Suppressor macrophage (primary cell): ENCODE measurements at places on chromosomes 7 and 10.

DNA sequence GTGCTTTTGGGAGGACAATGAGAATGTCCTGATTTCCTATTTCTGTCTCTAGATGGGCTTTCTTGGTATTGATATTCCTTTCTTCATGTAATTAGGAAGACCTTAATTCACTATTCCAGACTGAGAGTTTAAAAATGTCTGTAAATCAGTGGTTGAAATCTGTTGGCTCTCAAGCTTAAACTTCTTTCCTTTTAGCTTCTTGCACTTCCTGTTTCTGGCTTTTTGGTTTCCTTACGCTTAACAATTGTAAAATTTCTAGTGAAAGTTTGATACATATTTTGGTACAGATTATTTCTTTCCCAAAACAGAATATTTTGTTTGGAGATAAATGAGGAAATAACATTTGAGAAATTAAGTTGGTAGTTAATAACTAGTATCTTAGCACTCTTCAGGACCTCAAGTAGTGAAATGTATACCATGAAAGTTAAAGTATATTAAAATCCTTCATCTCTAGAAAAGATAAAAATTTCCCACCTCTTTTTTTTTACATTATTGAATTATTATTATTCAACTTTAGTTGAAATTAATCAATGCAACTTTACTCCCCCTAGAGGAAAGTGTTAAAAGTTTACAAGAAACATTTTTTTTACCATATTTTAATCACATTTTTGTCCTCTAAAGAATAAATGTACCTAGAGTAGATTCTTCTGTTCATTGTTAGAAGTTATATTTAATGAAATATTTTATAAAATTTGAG is 137.2 kb downstream of the PHTF2 start:
- peak; percentile 24 for DNase-seq

DNA sequence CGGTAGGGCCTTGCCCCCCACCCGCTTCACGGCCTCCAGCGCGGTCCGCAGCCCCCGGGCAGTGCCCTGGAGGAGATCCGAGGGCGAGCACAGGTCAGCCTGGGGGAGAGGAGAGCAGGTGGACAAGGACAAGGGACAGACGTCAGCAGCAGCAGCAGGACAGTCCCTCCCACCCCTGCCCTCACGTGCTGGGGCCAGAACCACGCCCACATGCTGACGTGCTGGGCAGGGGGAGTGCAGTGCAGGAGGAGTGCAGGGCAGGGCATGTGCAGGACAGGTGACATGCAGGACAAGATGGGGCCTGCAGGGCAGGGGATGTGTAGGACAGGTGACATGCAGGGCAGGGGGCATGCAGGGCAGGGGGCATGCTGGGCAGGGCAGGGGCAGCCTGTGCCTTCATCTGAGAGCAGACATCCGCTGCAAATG is 1.5 kb upstream of the SAP25 start:
- no peak for DNase-seq

GRCh38 chr7:20411372-20411771 is 80.7 kb downstream of the ITGB8 start:
- DNase-seq = no peak

DNA sequence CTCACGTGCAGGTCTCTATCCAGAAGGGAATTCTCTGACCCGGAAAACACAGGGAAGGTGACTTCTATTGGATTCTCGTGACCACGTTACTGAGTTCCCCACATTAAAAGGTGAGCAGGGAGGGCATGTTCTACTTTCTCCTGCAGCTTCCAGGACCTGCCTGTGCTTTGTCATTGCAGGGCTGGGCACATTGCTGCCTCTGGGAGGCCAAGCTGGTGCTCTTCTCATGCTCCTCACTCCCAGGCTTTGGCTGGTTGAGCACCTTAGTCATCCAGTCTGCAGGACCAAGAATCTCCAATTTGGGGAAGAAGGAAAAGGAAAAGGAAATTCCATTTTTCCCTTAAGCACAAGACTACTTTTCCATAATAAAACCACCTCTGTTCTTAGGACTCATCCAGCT is 86.5 kb upstream of the TMEM72 start:
- no peak for DNase-seq

GRCh38 chr7:156543699-156544598 is 96.6 kb upstream of the RNF32 start:
- no peak for DNase-seq

GRCh38 chr7:139231513-139232376 is 708 bp downstream of the UBN2 start:
- peak; percentile 26 for DNase-seq

GRCh38 chr7:16205466-16205865 is 215.9 kb downstream of the CRPPA start:
- DNase-seq = no peak

GRCh38 chr10:120336911-120337540 is 120.0 kb upstream of the PLPP4 start:
- DNase-seq = peak; percentile 72

GRCh38 chr7:138313829-138314178 is 146.3 kb upstream of the TRIM24 start:
- no peak for DNase-seq

DNA sequence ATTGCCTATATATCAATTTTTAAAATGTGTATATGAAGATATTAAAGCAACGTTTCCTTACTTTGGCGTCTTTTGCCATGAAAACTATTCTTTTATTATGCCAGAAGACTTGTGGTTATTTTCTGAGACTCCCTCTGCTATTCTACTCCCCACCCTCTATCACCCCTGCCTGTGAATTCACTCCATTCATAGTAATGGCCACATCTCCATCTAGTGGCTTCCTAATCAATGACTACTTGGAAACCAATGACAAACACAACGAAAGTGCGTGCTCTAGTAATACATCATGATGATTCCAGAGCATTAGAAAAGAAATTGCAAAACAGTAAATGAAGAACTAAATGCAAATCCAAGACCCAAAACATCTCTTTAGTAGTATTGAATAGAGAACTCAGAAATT is 186.7 kb upstream of the HGF start:
- DNase-seq = peak; percentile 82

DNA sequence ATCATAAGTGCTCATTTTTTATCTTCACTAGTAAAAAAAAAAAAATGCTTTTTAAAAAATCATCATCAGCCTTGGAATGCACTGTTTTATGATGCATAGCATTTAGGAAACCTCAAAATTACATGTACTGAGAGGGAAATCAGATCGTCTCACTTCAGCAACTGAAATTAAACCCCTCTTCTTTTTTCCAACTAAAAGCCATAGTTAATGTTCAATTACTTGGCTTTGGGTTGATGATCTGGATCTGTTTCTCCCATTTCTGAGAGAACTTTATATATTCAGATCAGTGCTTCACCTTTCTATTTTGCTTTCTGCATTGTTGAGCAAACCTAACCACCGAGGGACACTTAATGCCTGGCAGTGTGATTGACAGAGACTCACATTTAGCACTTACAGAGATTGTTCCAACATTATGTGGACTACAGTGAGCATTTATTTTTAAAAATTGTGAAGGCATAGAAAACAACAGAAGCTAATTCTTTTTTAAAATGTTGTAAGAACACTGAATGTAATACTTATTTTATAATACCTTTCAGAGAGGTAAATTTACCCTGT is 678.4 kb downstream of the PHTF2 start:
- DNase-seq = no peak

DNA sequence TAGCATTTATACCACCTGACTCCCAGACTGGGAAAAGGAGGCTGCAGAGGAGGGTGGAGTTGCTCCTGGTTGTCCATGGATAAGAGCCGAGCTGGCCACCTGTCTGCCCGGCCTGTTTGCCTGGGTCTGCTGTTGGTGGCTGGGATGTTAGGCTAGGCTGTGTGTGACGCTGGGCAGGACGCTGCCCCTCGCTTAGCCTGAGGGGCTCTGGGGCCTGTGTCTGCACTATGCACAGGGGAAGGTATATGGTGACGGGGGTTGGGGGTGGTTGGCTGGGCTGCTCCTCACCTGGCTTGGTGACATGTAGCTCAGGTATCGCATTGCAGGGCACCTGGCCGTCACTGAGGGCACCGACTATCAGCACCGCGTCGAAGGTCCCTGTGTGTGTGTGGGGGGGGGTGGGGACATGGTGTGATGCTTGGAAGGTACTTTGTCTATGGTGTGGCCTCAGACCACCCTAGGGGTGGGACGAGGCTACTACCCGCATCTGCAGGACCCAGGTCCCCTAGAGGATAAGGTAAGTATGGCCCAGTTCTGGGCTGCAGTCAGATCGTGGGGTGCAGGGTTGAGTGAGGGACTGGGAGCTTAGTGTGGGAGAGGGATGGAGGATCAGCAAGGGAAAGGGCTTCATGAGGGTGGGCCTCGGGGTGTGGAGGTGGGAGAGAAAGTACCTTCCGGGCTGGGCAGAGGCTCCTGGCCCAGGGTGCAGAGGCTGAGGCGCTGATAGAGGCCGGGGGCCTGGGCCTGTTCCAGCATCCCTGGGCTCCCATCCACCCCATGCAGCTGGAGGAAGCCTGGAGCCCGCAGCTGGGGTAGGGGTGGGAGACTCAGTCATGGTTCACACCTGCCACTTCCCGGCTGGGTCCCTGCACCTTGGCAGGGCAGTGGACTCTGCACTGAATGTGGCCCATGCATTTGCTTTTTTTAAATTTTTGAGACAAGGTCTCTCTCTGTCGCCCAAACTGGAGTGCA is 2.3 kb downstream of the METTL27 start:
- DNase-seq = no peak

GRCh38 chr10:19968745-19969144 is 152.5 kb downstream of the PLXDC2 start:
- DNase-seq = no peak
